Stimulated activated CD8-positive, alpha-beta memory T cell treated with anti-CD3 and anti-CD28 coated beads, Interleukin-4, amount 100 ng/mL, for 48 hours (primary cell): ENCODE measurements at places on chromosomes 7 and 10.

GRCh38 chr10:47013507-47014154 lies 102.4 kb downstream of the PTPN20 start:
- DNase-seq = no peak

DNA sequence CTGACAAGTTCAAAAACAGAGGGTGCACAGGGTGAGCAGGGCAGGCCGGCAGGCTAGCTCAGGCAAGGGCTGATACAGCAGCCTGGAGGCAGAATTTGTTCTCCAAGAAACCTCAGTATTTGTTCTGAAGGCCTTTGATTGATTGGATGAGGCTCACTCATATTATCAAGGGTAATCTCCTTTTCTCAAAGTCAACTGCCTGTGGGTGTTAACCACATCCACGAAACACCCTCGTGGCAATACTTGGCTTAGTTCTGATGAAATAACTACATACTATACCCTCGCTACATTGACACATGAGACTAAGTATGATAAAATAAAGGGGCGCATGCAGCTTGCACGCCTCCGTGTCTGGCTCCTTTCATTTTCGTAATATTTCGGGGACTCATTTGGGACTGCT lies 4.4 kb upstream of the PPP2R2D start:
- DNase-seq = no peak

DNA sequence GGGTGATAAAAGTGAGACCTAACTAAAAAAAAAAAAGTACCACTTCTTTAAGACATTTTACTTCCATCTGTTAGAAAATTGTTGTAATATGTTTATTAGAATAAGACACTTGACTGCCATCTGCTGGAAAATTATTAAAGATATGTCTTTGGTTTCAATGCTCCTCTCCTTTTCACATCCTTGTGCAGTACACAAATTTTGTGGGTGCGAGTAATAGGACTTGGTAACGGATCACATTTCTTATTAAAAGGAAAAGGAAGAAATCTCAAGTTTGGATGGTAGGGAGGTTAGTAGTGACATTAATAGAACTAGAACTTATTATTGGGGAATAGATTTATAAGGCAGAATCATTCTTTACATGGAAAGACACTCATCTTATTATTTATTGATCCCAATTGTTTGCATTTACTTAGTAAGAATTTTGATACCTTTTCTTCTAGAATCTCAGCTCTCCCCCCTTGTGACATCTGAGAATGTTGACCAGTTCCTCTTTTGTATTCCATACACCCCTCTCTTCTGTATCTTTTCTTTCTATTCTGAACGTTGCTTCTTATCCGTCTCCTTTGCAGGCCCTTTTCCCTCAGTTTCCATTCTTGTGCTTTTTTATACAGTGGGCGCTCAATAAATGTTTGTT lies 43.0 kb upstream of the RPA3 start:
- no peak for DNase-seq

GRCh38 chr10:126349101-126349500 lies 39.2 kb downstream of the ADAM12 start:
- no peak for DNase-seq

- DNase-seq = no peak
These were observed 665 bp downstream of the BHLHA15 start for GRCh38 chr7:98211676-98212531.
